Myocyte (in vitro differentiated cells): ENCODE measurements at places on chromosomes 7 and 10. TPM values are rescaled to one million over a fixed set of nuclear protein-coding genes. Genes with fewer than 3 reads are reported as not detected.

- no peak for DNase-seq
Observed at GRCh38 chr7:141840708-141841107, 577 bp downstream of the PRSS37 start.

- no peak for DNase-seq
Observed at GRCh38 chr10:126233182-126234148, 154.8 kb downstream of the ADAM12 start.

DNA sequence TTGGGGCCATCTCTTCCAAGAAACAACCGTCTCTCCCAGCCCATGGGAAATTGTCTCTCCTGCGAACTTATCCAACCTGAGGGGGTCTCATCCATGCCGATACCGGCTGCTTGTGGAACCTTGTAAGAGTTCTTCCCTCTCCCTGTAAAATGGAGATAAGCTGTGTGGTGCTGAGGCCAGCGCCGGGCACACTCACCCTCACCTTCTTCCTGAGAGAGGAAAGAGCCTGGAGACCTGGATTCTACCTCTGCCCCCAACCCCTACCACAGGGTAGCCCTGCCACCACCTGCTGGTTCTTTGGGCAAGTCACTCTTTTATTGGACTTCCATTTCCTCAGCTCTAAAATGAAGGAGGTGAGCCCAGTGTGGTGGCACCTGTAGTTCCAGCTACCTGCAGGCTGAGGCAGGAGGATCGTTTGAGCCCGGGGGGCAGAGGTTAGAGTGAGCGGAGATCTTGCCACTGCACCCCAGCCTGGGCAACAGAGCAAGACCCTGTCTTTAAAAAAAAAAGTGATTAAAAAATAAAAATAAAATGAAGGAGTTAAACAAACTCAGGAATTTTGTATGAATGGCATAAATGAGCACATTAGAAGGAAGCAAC lies 38.4 kb upstream of the PSAP start:
- DNase-seq = no peak

DNA sequence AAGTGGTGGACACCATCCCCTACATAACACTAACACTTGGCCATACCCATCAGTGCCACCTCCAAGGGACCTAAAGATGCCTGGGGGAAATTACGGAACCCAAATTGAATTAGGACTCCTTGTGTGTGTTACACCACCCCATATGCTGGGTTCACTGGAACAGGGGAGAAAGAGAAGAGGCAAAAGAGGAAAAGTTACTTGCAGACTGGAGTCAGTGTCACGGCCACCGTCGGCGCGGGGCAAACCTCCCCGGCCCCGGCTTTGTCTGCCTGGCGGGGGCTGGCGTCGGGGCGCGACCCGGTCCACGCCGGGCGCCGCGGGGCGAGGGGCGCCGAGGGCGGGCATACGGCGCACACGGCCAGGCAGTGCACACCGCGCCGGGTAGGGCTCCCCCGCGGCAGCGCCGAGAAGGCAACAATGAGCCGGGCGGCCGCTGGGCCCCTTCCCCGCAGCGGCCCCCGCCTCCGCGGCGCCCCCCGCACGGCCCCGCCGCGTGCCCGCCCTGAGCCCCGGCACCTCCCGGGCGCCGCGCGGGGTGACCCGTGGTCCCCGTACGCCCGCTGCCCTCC lies 171.1 kb downstream of the FAM107B start:
- peak; percentile 21 for DNase-seq

- no peak for DNase-seq
Observed at GRCh38 chr10:112735041-112735695, 214.9 kb upstream of the TCF7L2 start.

DNA sequence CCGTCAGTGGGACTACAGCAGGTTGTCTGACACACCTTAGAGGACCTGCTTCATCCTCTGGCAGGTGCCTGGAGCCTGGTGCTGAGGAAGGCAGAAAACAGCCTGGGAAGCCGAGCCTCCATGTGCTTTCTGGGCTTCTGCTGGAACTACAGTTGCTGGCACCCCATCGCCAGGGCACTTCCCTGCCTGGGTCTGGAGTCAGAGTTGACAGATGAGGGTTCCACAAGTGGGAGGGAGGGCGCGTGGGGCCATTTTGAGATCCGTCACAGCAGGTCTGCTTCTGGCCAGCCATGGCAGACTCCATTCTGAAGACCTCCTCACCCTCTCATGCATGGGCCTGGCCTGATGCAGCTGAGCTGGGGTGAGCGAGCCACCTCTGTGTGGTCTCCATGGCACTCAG lies 33.2 kb upstream of the TCERG1L start:
- DNase-seq = no peak

GRCh38 chr7:132939495-132939894 lies 142.4 kb downstream of the CHCHD3 start:
- DNase-seq = no peak

GRCh38 chr10:74855027-74855426 lies 28.6 kb downstream of the KAT6B start:
- DNase-seq = no peak

GRCh38 chr7:123987445-123987844 lies 45.4 kb downstream of the TMEM229A start:
- DNase-seq = no peak

DNA sequence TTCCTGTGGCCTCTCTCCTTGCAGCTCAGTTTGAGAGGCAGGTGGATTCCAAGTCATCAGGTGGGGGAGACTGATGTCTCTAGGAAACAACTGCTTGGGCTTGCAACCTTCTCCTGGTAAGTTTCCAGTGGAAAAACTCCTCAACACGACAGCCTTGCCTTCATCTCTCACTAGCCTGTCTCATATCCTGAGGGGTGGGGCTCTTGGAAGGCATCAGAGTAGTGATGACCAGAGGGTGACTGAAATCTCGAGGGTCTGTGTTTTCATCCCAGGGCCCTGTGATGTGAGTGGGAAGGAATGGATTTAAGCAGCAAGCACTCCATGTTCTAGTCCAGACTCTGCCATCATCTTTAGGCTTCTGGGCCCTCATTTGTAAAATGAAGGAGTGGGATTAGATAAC lies 107.0 kb downstream of the NRP1 start:
- no peak for DNase-seq

Gene TFR2
- not detected in 2 replicates for total RNA-seq

Gene PLEKHS1
- total RNA-seq = not detected in 2 replicates

Gene OIT3
- total RNA-seq = 0.21 and 0.51 TPM in 2 replicates
